RPMI7951 (cell line): ENCODE measurements at places on chromosomes 12 and 14. TPM values are rescaled to one million over a fixed set of nuclear protein-coding genes. Genes with fewer than 3 reads are reported as not detected.
A peak's percentile ranks its signal among the peaks of the same experiment; 100 is the strongest.

DNA sequence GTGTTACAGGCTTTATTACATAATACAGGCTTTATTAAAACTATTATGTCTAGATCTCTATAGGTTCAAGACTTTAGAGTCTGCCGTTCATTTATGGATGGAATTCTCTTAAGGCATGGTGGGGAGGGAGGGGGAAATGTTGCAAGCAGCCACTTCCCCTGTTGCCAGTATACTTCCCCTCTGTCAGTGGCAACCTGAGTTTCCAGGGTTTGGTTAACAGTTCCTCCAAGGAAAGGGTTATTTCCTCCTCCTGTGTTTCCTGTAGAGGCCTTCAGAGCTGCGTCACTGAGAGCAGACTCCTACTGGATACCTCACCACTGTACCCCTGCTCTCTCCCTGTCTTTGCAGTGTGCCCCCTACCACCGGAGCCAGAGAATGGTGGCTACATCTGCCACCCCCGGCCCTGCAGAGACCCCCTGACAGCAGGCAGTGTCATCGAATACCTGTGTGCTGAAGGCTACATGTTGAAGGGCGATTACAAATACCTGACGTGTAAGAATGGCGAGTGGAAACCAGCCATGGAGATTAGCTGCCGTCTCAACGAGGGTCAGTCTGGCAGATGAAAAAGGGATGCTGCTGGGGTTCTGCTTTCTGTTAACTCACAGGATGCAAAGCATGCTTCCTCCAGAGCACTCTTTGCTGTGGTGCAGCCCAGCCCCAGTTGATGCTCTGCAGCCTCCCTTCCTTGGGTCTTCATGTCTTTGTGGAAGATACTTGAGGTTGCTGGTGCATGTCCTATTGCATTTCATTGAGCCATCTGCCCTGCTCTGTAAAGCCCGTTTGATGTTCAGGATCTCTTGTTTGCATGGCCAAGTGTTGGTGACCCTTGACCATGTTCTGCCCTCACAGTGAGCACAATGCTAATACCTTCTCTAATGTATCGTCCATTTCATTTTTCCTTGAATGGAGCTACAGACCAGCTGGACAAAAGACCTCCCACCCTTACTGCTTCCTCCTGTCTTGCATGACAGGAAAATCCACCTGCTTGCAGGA lies 63.6 kb upstream of the SRSF5 start:
- DNase-seq = no peak

NELL2 gene
- under 0.01 and 1.1 TPM in 2 replicates for total RNA-seq

GRCh38 chr14:23163830-23164229 lies 19.6 kb downstream of the SLC7A8 start:
- no peak for DNase-seq

DNA sequence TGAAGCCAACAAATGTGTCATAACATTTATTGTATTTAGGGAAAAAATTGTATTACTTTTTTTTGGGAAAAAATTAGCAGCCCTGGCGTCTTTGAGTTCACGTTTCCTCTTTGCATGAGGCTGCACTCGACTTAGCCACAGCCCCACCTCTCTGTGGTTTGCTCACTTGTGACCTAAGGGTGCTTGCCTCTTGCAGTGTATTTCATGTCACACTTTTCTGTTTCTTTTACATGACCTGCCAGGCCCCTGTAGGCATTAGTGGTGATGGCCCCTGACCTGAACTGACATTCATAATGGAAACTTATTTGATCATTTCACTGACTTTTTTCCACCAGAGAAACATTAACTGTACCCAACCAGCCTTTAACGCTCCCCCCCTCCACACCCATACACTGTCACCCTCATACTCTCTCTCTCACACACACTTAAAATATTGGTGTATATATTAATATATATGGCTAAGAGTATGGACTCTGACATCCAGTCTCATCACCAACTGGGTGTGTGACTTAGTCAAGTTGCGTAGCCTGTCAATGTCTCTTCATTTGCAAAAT lies 122.9 kb downstream of the PRKCH start:
- DNase-seq = no peak

DNA sequence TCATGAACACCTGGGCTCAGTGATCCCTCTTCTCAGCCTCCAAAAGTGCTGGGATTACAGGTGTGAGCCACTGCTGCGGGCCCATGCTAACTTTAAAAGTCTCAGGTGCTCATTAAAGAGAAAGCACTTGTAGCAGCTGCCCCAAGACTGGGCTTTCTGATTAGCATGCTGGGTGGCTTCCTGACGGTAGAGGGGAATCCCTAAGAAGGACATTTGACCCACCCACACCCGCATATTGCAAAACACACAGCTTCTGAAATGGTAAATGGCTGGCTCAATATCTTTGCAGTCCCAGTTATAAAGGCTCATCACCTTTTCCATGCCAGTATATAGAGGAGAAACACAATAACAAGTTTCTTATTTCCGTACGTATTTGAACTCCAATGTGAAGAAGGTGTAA lies 19.3 kb upstream of the BICD1 start:
- no peak for DNase-seq

GRCh38 chr12:130401703-130402102 lies 64.0 kb downstream of the PIWIL1 start:
- no peak for DNase-seq

- DNase-seq = no peak
These were observed 29.5 kb upstream of the TMX1 start for GRCh38 chr14:51210594-51210993.

ASCL1 gene
- not detected in 2 replicates for total RNA-seq

CCDC60 gene
- total RNA-seq = not detected in 2 replicates

- no peak for DNase-seq
These were observed 116.8 kb downstream of the GLT1D1 start for GRCh38 chr12:128970110-128970509.

DNA sequence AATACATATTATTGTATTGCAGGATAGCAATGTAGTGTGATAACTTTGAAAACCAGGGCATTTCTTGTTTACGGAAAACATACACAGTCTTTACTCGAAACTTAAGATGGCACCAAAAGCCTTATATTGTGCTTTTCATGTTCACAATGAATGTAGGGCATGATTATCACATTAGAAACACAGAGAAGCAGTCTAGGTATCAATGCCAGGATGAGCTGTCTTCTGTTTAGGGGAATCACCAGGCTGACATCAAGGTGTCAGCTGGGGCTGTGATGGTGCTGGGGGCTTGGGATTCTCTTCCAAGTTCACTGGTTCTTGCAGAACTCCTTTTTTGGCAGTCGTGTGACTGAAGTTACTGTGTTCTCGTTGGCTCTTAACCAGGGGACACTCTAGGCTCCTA lies 1067.3 kb downstream of the FLRT2 start:
- DNase-seq = no peak

RNASE7 gene
- total RNA-seq = not detected in 2 replicates

MMP19 gene
- total RNA-seq = 4.2 and 4.4 TPM in 2 replicates

- DNase-seq = peak; percentile 19
These were observed 1.8 kb downstream of the GALNT6 start for GRCh38 chr12:51389302-51389999.

PTGDR gene
- total RNA-seq = not detected in 2 replicates

DNA sequence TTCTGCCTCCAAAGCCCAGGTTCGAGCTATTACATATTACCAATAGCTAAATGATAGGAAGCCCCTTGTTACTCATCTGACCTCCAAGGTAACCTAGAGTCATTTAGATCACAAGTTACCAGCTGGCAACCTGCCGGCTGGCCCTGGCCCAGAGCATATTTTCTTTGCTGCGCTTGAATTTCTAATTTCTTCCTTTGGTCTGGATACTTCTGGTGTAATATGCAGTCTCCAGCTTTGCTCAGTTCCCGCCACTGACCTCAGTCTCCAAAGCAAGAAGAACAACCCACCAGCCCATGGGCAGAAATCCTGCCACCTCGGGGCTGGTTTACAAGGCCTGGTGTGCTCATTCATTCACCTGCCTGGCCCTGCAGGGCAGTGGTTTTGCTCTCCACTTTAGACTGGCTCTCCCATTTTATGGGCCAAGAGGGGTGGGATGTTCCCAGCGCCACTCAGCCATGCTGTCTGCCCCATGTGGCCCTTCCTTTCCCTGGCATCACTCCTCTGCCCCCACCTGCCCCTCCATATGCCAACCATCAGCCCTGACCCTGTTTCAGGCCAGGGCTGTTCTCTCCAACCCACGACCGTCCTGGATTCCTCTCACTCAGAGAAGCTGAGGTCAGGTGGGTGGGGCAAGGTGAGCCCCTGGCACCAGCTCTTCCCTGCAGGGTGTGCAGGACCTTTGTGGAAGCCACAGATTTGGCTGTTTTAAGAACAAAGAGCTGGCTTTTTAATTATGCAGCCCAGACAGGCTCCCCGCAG lies 76.0 kb downstream of the PRIMA1 start:
- no peak for DNase-seq

DNA sequence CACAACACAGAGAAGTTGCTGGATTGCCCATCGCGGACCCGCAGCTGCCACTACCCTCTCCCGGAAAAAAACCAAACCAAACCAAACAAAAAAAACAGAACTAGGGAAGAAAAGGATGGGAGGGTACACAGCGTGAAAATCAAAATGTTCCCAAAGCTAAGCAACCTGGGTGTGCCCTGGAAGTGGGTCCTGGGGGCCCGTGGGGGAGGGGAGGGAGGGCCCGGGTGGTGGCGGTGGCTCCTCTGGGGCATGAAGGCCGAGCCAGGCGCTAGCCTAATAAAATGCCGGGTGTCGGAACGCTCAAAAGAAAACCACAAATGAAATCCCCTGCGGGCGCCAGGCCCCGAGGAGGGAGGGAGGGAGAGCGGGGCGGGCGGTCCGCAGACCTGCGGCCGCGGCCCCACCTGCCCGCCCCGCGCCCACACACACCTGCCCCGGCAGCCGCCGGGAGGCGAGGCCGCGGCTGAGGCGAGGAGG lies 787 bp downstream of the HECTD4 start:
- DNase-seq = peak; percentile 24

GRCh38 chr14:103385929-103386712 lies 906 bp downstream of the MARK3 start:
- DNase-seq = no peak

- DNase-seq = no peak
These were observed 1.5 kb downstream of the PTMS start for GRCh38 chr12:6767353-6768319.

DNA sequence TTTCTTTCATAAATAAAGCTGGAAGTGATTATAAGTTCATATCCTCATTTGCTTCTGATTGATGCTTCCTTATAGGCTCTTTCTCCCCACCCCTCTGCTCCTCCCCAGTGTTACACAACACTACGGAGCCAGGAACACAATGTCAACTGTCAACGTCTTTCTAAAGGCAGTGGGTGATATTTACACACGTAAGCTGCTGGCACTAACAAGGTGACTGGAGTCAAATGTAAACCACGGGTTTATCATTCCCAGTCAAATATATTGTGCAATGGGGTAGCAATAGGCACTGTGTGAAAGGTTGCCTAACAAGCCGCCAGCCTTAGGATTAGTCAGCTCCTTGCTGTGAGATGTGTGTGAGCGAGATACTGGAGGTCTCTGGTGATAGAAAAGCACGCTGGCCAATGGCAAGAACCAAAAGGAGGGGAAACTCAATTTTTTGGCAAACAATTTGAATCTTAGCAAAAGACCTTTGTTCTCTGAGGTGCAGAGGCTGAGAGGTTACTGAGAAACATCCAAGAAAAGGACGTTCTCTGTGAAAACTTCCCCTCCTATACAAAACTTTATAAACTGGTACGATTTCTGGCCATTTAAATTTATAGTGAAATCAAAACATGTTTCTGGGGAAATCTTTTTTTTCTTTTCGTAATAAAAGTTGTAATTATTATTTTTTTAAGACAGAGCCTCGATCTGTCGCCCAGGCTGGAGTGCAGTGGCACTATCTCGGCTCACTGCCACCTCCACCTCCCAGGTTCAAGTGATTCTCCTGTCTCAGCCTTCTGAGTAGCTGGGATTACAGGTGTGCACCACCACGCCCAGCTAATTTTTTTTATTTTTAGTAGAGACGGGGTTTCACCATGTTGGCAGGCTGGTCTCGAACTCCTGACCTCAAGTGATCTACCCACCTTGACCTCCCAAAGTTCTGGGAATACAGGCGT lies 22.3 kb upstream of the HECTD1 start:
- peak; percentile 72 for DNase-seq

GRCh38 chr14:99318091-99318958 lies 46.3 kb upstream of the BCL11B start:
- peak; percentile 13 for DNase-seq

RNASE4 gene
- total RNA-seq = 8.1 and 14.2 TPM in 2 replicates

- DNase-seq = no peak
These were observed 900.6 kb downstream of the VRK1 start for GRCh38 chr14:97697772-97698171.

DNA sequence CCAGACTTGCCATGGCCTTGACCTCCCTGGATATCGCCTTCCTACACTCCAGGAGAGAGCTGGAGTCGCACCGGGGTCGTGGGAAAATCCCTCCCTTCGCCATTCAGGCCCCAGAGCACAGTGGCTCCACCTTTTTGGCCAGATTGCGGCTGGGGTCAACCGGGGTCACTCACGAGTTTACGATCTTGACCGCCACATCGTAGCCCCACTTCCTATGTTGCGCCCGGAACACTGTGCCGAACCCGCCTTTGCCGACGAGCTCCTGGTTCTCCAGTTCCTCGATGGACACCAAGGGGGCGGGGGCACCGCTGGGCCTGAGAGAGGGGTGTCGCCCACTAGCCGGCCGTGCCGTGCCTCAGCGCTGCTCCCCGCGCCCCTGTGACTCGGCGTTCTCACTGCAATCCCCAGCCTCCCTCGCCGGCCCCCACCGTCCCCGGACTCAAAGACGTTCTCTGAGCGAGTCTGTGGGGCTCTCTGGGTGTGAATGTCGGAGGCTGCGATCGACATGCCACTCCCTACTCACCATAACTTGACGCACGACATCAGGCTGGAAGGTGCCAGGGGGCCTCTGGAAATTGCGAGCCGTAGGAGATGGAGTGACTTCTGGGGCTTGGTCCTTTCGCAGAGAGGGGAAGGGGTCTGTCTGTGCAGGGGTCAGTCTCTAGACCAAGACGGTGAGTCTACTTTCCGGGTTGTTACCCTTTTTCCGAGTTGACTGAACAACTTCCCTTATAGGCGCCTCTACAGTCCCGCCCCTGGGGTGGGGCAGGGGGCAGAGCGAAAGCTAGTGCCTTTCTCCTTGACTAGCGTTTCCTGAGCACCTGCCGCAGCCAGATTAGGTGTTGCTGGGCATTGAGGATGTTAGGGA lies at the start of gene RIPK3:
Gene RIPK3 (minus strand): TSS at position 708 of the 868 bp plus-strand sequence. CDS start 165 bp downstream, at position 543.
- no peak for DNase-seq

AEBP2 gene
- 6.7 and 7.3 TPM in 2 replicates for total RNA-seq

DNA sequence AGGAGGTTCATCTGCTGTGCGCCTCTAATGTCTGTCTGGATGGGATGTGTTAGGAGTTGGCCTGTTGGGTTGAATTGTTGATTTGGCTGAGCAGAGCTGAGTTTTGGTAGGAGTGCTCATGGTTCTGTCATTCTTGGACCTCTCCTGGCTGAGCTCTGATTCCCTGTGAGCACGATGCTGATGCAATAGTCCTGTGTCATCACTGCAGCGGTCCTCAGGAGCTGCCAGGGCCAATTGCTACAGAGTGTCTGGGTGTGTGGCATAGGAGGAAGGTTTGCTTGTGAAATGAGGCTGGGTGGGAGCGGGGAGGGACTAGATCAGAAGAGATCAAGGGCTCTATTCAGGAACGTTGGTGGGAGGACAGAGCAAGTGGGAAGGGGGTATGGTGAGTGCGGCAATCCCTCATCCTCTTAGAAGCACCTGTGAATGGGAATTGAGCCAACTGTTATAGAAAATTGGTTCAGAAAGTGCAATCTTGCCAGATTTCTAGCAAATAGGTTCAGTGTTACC lies 21.2 kb downstream of the PEX5 start:
- DNase-seq = no peak

GRCh38 chr14:33524244-33524643 lies 426.6 kb downstream of the EGLN3 start:
- no peak for DNase-seq
